Smooth muscle cell of the coronary artery (primary cell): ENCODE measurements at places on chromosomes 7 and 10. TPM values are rescaled to one million over a fixed set of nuclear protein-coding genes. Genes with fewer than 3 reads are reported as not detected.

UBE3C gene
- total RNA-seq = 36.9 and 70.9 TPM in 2 replicates

C10orf62 gene
- 0.08 TPM in 1 of 2 replicates, not detected in the other for total RNA-seq

TMEM26 gene
- 0.35 and 0.60 TPM in 2 replicates for total RNA-seq

CUEDC2 gene
- total RNA-seq = 24.8 and 50.2 TPM in 2 replicates

GRID2IP gene
- total RNA-seq = not detected in 2 replicates

DGKI gene
- 1.4 and 2.9 TPM in 2 replicates for total RNA-seq

ANKRD1 gene
- 1.5 and 315 TPM in 2 replicates for total RNA-seq

ABCB1 gene
- 0.75 TPM in 1 of 2 replicates, not detected in the other for total RNA-seq

PRPS1L1 gene
- not detected in 2 replicates for total RNA-seq

SEMA3C gene
- total RNA-seq = 216 and 250 TPM in 2 replicates

SRPK2 gene
- total RNA-seq = 28.4 and 39.2 TPM in 2 replicates

EXOSC1 gene
- 19.8 and 34.3 TPM in 2 replicates for total RNA-seq

AMZ1 gene
- total RNA-seq = under 0.01 and 0.70 TPM in 2 replicates

PNLIPRP1 gene
- total RNA-seq = not detected in 2 replicates

LRIT1 gene
- total RNA-seq = not detected in 2 replicates

MACC1 gene
- total RNA-seq = 0.08 and 0.12 TPM in 2 replicates

MAP3K8 gene
- total RNA-seq = 5.6 and 15.7 TPM in 2 replicates

GSTO1 gene
- 170 and 193 TPM in 2 replicates for total RNA-seq

DNAJC12 gene
- 0.70 and 3.0 TPM in 2 replicates for total RNA-seq

ASZ1 gene
- total RNA-seq = not detected in 2 replicates

UTF1 gene
- not detected in 2 replicates for total RNA-seq

AZGP1 gene
- 0.30 TPM in 1 of 2 replicates, not detected in the other for total RNA-seq

ITPRID1 gene
- not detected in 2 replicates for total RNA-seq

CYP3A7 gene
- total RNA-seq = 0.23 TPM in 1 of 2 replicates, not detected in the other

PRKRIP1 gene
- 6.4 and 13.1 TPM in 2 replicates for total RNA-seq

TUBAL3 gene
- total RNA-seq = not detected in 2 replicates

SPDYE5 gene
- total RNA-seq = 0.12 TPM in 1 of 2 replicates, not detected in the other

OR2A5 gene
- total RNA-seq = not detected in 2 replicates

GHRHR gene
- total RNA-seq = not detected in 2 replicates

MRC1 gene
- 0.12 TPM in 1 of 2 replicates, not detected in the other for total RNA-seq

HOXA1 gene
- total RNA-seq = not detected in 2 replicates

CHST3 gene
- total RNA-seq = 15.3 and 32.2 TPM in 2 replicates

SCIN gene
- total RNA-seq = 0.23 and 0.75 TPM in 2 replicates

GIMAP2 gene
- 0.60 and 4.7 TPM in 2 replicates for total RNA-seq

ITGA8 gene
- 1.5 and 17.6 TPM in 2 replicates for total RNA-seq
